ENCODE measurements at places on chromosomes 16 and 17.

- DNase-seq, result no peak
These were observed 21.8 kb downstream of the CBFB start for GRCh38 chr16:67050796-67051195.

GRCh38 chr16:87186446-87186845 lies 130.7 kb downstream of the C16orf95 start:
- no peak for DNase-seq

GRCh38 chr17:19281161-19281560 lies 44.0 kb downstream of the EPN2 start:
- DNase-seq, result no peak

- DNase-seq, result no peak
These were observed 11.2 kb downstream of the CHD9NB start for GRCh38 chr16:53041320-53042051.

- DNase-seq, result no peak
These were observed 50.7 kb downstream of the GNA13 start for GRCh38 chr17:65005858-65006257.

DNA sequence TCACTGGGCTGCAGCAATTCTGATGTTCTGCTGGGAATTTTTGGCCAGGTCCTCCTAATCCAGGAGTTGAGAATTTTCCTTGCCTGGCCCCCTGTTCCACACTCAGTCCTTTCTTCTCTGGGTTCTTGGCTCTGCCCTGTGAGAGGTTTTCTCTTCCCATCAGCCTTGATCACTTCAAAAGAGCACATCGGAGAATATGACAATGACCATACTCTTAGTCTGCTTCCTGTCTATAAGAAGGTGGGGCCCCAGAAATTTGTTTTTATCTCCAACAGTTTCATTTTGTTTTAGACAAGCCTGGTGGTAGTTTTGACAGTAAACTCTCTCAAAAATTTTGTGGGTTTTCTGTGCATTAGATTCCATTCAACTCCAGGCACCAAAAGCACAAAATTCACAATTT lies 70.7 kb downstream of the C17orf67 start:
- DNase-seq, result no peak

GRCh38 chr17:82810644-82811430 lies 29.0 kb downstream of the ZNF750 start:
- DNase-seq, result no peak

GRCh38 chr17:12992676-12993075 lies 25.2 kb downstream of the ELAC2 start:
- no peak for DNase-seq

- DNase-seq, result no peak
These were observed 84.8 kb upstream of the TNRC6C start for GRCh38 chr17:77873500-77874302.

DNA sequence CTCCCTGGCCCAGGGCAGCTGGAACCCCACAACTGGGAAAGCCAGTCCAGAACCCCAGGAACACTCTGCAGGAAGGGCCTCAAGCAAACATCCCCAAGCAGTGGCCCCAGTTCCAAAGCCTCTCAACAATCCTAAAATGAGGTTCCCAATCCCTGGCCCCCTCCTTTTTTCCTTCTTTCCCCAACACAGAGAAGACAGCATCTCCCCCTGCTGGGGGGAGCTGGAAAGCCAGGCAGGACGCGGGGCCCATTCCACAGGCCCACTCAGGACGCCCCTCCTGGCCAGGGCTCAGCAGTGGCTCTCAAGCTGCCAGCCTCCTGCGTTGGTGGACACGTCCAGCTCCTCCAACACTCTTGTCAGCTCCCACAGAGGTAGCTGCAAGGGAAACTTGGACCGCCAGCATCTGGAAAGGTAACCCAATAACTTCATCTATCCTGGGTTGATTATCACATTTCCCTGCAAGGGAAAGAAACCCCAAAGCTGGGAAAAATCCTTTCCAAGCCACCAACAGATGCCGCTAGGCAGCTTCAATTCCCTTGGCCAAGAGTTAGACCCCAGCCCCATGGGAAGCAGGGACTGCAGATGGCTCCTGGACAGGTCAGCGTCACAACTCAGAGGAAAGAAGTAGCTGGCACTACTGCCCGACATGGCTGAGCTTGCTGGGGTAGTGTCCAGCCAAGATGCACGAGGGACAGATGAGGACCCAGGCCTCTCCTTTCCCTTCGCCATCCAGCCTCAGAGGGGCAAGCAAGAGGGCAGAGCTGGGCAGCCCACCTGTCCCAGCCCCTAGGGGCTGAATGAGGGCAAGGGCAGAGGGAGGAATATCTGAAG lies 7.6 kb downstream of the HDAC5 start:
- no peak for DNase-seq

DNA sequence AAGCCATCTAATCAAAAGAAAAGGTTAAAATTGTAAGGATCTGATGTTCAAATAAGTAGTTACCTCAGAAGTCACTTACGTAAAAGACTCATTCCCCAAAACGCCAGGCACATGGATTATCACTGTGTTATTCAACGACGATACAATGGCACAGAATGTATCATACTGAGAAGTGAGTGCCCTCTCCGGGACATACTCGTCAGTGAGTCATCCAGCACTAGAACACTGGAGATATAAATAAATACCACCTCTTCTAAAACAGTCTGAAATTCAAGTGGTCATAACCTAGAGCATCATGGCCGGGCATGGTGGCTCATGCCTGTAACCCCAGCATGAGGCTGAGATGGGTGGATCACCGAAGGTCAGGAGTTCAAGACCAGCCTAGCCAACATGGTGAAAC lies 24.9 kb downstream of the USP31 start:
- DNase-seq, result no peak
